ENCODE measurements at places on chromosomes 7 and 10. TPM values are rescaled to one million over a fixed set of nuclear protein-coding genes. Genes with fewer than 3 reads are reported as not detected.

The PRPS1L1 gene
- not detected for total RNA-seq

The AGR2 gene
- total RNA-seq = not detected

DNA sequence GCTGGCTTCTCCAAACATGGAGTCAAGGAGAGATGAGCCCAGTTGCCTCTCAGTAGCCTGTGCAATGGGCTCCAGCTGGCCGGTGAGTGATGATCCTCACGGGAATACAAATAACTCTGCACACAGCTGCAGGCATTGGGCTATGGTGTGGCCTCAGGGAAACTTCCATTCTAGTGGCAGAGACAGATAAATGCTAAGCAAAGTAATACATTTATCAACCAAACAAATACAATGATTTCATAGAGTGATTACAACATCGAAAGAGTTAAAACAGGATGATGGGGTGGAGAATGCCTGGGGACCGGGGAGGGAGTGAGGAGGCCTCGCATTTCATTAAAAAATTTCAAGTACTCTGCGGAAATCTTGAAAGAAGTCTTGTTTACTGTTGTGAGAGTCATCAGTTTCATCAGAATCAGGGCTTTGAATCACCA lies 15.0 kb upstream of the AKR1B1 start:
- peak; percentile 76 for DNase-seq

GRCh38 chr7:105989686-105990085 lies 26.6 kb downstream of the CDHR3 start:
- no peak for DNase-seq

DNA sequence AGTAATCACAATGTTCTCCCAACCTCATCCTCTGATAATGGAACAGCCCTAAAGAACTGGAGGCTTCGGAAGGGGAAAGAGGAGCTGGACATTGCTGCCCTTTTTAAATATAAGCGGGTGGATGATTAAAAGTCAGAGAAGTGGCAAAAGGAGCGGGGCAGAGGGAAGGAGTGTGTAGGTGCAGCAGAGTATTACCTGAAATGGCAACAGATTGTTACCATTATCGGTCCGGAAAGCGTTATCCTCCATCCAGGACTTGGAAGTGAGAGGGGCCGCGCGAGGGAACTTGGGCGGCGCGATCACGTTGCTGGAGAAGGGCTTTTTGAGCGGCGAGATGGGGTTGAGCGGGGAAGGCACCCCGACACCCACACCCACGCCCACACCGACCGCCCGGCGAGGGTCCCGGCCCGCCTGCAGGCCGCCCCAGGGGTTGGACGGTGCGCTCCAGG lies 51.7 kb downstream of the CPEB3 start:
- DNase-seq = no peak

- no peak for DNase-seq
Observed at GRCh38 chr7:72403458-72404076, 8.6 kb downstream of the CALN1 start.

DNA sequence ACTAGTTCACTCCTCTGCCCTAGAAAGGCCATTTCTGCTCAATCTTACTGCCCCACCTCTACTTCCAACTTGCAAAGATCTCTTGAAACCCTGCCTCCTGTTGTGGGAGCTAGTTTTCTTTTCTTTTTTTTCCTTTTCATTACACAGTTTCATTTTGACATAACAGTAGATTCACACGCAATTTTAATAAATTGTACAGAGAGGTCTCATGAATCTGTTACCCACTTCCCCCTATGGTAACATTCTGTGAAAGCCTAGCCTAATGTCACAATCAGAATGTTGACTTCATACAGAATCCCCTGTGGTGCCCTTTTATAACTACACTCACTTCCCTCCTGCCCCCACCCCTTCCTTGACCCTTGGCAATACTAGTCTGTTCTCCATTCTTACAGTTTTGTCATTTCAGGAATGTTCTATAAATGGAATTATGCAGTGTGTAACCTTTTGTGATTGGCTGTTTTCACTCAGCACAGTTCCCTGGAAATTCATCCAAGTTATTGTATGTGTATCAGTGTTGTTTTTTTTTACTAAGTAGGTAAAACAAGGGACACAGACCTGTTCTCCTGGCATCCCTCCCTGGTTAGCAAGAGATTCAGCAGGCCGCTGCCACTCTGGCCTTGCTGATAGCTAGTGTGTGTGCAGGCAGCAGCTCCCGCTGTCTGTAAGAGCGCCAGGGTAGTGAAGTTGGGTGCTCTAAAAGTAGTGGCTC lies 21.5 kb downstream of the CHST3 start:
- DNase-seq = peak; percentile 68

DNA sequence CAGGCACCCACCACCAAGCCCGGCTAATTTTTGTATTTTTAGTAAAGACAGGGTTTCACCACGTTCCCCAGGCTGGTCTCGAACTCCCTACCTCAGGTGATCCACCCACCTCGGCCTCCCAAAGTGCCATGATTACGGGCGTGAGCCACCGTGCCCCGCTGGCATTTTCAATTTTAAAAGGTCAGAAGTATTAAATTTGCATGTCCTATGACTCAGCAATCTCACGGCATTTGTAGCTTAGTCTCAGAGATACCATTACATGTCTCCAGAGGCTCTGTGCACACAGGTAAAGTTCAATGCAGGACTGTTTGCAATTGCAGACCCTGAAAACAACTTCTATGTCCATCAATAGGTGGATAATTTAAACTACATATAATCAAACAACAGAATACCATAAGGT lies 99.2 kb downstream of the DLG5 start:
- DNase-seq = no peak

GRCh38 chr10:16960551-16960950 lies 143.3 kb upstream of the RSU1 start:
- DNase-seq = peak; percentile 80

- DNase-seq = peak; percentile 51
Observed at GRCh38 chr7:158602905-158603772, 15.5 kb upstream of the PTPRN2 start.

GRCh38 chr10:131320860-131321604 lies 9.5 kb upstream of the TCERG1L start:
- no peak for DNase-seq

GRCh38 chr7:38584443-38585210 lies 46.5 kb downstream of the AMPH start:
- peak; percentile 20 for DNase-seq

Measured in LHCN-M2 (cell line).